ENCODE measurements at places on chromosomes 11 and 22.

GRCh38 chr11:41320653-41321052, 138.8 kb downstream of the LRRC4C start:
- DNase-seq: no peak

DNA sequence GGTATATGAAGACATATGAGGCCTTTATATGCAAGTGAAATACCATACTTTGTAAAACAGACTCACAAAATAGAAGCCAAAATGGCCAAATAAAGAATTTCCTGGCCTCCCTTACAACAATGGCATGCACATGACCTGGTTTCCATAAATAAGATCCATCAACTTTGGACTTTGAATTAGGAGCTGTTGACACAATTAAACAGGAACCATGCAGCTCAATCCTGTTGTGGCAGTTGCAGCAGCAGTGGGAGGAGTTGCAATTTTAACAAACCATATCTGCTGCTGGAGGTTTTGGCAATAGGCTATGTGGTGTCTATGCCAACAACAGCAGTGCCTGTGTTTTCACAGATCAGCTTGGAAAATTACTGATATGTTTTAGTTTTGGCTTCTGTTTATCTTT, 818.6 kb downstream of the FAM181B start:
- DNase-seq: no peak

- no peak for DNase-seq
These were observed 26.5 kb downstream of the SYT7 start for GRCh38 chr11:61554172-61554988.

GRCh38 chr11:11461473-11461872, 108.4 kb upstream of the CSNK2A3 start:
- DNase-seq: no peak

DNA sequence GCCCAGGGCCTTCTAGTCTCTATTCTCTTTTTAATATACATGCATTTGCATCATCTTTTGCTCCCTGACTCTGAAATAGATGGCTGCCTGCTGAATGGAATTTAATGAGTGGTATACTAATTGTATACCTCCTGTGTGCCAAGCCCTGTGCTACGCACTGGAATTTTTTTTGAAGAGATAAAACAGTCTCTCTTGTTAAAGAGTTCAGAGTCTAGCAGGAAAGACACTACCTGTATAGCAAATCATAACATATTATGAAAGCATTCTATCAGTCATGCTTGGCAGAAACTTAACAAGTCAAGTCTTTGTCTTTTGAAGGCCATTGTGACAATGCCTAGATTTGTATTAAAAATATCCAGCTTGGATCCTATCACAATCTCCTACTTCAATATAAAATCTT, 63.7 kb upstream of the SESN3 start:
- no peak for DNase-seq

GRCh38 chr11:3934658-3935057, 79.2 kb downstream of the STIM1 start:
- DNase-seq: no peak

Data from NCI-H187 (cell line).